ENCODE measurements at places on chromosomes 5 and 9.

DNA sequence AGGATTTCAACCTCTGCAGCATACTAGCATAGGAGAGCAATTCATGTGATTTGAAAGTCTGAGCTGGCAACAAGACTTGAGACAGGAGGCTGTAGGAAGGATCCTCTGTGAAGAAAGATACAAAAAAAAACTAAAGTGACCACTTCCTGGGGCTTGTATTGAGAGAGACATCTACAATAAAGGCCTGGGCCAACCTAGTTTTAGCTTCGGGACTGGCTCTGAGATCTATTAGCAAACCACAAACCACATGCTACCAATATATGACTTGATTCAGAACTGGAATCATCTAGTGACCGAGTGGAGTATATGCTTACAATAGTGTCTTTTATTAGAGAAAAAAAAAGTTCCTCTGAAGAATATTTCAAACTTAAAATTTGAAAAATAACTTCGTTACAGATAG is 1448.9 kb upstream of the CDH6 start:
- no peak for DNase-seq

- no peak for DNase-seq
Measured at GRCh38 chr5:150068071-150068470, 18.3 kb downstream of the CSF1R start.

- DNase-seq = no peak
Measured at GRCh38 chr9:114312513-114312875, 10.4 kb upstream of the ORM1 start.

- DNase-seq = no peak
Measured at GRCh38 chr5:353612-354580, 32.4 kb downstream of the AHRR start.

DNA sequence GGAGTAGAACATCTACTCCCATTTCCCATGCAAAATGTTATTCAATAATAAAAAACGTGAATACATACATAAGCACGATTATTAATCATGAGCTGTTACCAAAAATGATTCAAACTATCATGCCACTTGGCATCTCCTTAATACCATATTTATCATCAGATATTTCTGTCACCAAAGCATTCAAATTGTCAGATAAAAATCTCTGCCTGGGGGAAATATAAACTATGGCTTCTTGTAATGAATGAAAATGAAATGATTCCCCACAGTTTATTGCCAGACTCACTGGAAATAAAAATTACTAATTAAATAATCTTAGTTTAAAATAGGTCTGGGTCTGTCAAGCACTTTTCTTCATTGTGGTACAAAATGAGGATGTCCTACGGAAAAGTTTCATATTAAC is 265.4 kb downstream of the EDIL3 start:
- no peak for DNase-seq

Measured in CD4-positive, alpha-beta T cell treated with Interleukin-6 at 100 ng/mL for 8 hours (primary cell).